ENCODE measurements at places on chromosomes 13 and 19. TPM values are rescaled to one million over a fixed set of nuclear protein-coding genes. Genes with fewer than 3 reads are reported as not detected.

ZNF528 gene
- 6.6 TPM for total RNA-seq

CEACAM1 gene
- 0.12 TPM for total RNA-seq

JOSD2 gene
- 48.7 TPM for total RNA-seq

MKNK2 gene
- total RNA-seq: 116 TPM

ZNF382 gene
- total RNA-seq: 10.6 TPM

CSNK1G2 gene
- 59.2 TPM for total RNA-seq

BIVM gene
- total RNA-seq: 19.0 TPM

TMC4 gene
- total RNA-seq: 1.3 TPM

PSG5 gene
- not detected for total RNA-seq

COL5A3 gene
- 31.9 TPM for total RNA-seq

GTF2F2 gene
- 13.8 TPM for total RNA-seq

FZR1 gene
- total RNA-seq: 16.2 TPM

ATP7B gene
- total RNA-seq: 6.8 TPM

TBXA2R gene
- 1.4 TPM for total RNA-seq

TTC9B gene
- total RNA-seq: not detected

OR10H1 gene
- not detected for total RNA-seq
